ENCODE measurements at places on chromosomes 1 and 21. TPM values are rescaled to one million over a fixed set of nuclear protein-coding genes. Genes with fewer than 3 reads are reported as not detected.

The FOXO6 gene
- 5.3 TPM for total RNA-seq

The BSND gene
- 3.7 TPM for total RNA-seq

The NLRP3 gene
- 4.0 TPM for total RNA-seq

The GPA33 gene
- total RNA-seq = 0.12 TPM

The ST6GALNAC5 gene
- 17.3 TPM for total RNA-seq

The IL19 gene
- total RNA-seq = 0.70 TPM

The KCNJ15 gene
- 124 TPM for total RNA-seq

The PBX1 gene
- total RNA-seq = 160 TPM

The TRIM46 gene
- 2.3 TPM for total RNA-seq

The STK40 gene
- 24.9 TPM for total RNA-seq

The ARMH1 gene
- 4.3 TPM for total RNA-seq

The TMEM200B gene
- 16.1 TPM for total RNA-seq

The KIAA0040 gene
- total RNA-seq = 10.7 TPM

The DENND2C gene
- 5.8 TPM for total RNA-seq

The BGLAP gene
- 2.1 TPM for total RNA-seq

The NTMT2 gene
- not detected for total RNA-seq

The CLEC20A gene
- 1.8 TPM for total RNA-seq

The CHAF1B gene
- 4.7 TPM for total RNA-seq

The SELP gene
- 6.8 TPM for total RNA-seq

The PROK1 gene
- total RNA-seq = not detected

The LINGO4 gene
- total RNA-seq = 0.47 TPM

The TMEM82 gene
- total RNA-seq = 2.5 TPM

The CCDC27 gene
- not detected for total RNA-seq

The PTCH2 gene
- total RNA-seq = 4.0 TPM

The TTC39A gene
- 9.6 TPM for total RNA-seq

The ZNF695 gene
- 4.2 TPM for total RNA-seq

The OR2T8 gene
- not detected for total RNA-seq

The LRIF1 gene
- 10.0 TPM for total RNA-seq

The S100PBP gene
- total RNA-seq = 33.9 TPM

The UBE2U gene
- not detected for total RNA-seq

The PEX19 gene
- 58.0 TPM for total RNA-seq

The HES3 gene
- total RNA-seq = not detected

The NHLH1 gene
- not detected for total RNA-seq
